ENCODE measurements at places on chromosomes 13 and 19.

- DNase-seq: no peak
Measured at GRCh38 chr13:61880578-61881283, 465.1 kb upstream of the PCDH20 start.

DNA sequence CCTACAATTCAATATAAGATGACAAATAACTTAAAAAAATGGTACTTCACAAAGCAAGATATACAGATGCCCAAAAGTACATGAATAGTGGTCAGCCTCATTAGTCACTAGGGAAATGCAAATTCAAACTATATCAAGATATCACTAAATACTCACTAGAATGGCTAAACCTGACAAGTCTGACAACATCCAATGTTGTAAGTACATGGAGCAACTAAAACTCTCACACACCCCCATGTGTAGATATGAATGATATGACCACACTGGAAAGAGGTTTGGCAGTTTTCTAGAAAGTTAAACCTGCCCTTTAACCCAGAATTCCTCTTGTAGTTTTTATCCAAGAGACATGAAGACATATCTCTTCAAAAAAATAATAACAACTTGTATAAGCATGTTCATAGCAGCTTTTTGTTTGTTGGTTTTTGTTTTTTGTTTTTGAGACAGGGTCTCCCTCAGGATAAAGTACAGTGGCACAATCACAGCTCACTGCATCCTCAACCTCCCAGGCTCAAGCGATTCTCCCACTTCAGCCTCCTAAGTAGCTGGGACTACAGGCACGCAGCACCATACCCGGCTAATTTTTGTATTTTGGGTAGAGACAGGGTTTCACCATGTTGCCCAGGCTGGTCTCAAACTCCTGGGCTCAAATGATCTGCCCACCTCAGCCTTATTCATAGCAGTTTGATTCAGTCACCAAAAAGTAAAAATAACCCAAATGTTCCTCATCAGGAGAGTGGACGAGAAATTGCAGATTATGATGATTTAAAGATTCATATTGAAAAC lies 55.1 kb downstream of the RFX2 start:
- no peak for DNase-seq

DNA sequence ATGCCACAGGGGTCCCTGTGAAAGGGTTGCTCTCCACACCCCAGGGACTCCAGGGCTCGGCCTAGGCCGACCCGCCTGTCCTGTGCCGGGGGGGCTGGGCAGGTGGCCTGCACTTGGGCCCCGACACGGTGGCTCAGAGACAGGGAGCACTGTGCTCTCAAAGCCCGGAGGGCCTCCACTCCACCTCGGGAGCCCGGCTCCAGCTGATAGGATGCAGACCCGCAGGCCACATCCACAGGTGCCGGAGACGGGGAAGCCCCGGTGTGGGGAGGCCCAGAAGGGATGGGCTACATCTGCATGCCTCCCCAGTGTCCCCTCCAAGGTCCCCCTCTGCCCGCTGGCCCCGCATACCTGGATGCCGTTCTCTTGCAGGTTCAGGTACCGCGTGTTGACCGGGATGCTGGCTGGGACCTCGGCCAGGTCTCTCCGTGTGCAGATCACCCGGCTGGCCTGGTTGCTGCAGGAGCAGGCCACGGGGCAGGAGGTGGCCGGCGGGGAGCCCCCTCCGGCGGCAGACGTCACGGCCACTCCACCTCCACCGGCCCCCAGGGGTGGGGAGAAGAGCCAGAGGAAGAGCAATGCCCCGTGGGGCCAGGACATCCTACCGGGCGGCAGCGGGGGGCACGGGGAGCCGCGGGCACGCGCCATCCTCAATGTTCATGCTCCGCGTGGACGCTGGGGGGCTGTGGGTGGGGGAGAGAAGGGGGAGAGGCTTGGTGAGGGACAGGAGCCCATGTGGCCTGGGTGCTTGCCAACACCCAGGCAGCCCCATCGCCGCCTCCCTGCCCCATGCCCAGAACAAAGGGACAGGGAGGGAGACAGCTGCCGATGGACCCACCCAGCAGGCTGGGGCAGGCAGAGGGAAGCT lies 19.8 kb downstream of the LRRC4B start:
- DNase-seq: no peak

- no peak for DNase-seq
Measured at GRCh38 chr19:32573492-32573794, 7.5 kb upstream of the PDCD5 start.

- DNase-seq: no peak
Measured at GRCh38 chr13:71979616-71980015, 112.6 kb upstream of the DACH1 start.

GRCh38 chr19:16328824-16329482 lies 4.3 kb downstream of the KLF2 start:
- DNase-seq: peak; percentile 38

DNA sequence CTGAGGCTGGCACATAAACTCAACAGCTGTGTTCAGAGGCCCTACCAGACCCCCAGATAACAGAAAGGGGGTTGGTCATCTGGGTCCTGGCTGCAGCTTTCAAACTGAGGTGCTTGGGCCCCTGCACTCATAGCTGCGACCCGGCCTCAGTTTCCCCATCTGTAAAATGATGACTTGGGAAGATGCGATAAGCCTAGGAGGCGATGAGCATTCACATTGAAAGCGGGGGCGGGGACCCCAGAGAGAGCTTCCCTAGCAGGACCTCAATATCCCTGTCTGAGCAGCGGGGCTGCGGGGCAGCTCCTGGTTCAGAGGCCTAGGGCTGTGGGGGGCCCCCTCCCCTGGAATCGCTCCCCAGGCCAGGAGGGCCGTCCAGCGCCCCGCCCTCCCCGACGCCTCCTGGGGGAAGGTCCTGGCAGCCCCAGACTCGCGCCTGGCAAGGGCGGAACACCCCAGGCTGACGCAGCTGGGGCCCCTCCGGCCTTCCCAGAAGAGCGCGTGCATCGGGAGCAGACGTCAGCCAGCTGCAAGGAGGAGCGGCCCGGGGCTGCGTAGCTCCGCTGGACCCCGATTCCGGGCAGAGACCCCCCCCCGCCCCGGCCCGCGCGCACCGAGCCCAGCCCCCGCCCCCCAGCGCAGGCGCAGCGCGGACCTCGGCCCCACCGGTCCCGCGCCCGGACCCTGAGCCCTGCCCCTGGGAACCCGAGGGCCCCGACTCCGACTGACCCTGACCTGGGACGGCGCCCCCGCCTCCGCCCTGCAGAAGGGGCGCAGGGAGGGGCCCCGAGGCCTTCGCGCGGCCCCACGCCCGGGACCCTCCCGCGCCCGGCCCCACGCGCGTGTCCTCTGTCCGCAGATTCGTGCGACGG lies 3.5 kb downstream of the FSTL3 start:
- no peak for DNase-seq
